SK-MEL-5 (cell line): ENCODE measurements at places on chromosomes 7 and 10. TPM values are rescaled to one million over a fixed set of nuclear protein-coding genes. Genes with fewer than 3 reads are reported as not detected.
A peak's percentile ranks its signal among the peaks of the same experiment; 100 is the strongest.

Gene TSPAN12
- 2.3 and 5.7 TPM in 2 replicates for total RNA-seq

Gene GPER1
- total RNA-seq = 0.11 and 0.13 TPM in 2 replicates

Gene NUP205
- total RNA-seq = 121 and 138 TPM in 2 replicates

Gene CUTC
- total RNA-seq = 8.5 and 10.9 TPM in 2 replicates

Gene TMEM139
- not detected in 2 replicates for total RNA-seq

Gene ARHGEF5
- total RNA-seq = not detected in 2 replicates

Gene MYH16
- total RNA-seq = not detected in 2 replicates

Gene CLIP2
- 8.4 and 9.2 TPM in 2 replicates for total RNA-seq

Gene HERC4
- 23.0 and 25.7 TPM in 2 replicates for total RNA-seq

Gene UNCX
- total RNA-seq = not detected in 2 replicates

Gene ADAMTS14
- total RNA-seq = 0.16 TPM in 2 replicates

- no peak for DNase-seq
Measured at GRCh38 chr10:123635745-123636144, 30.4 kb upstream of the GPR26 start.

- DNase-seq = no peak
Measured at GRCh38 chr10:91354166-91355075, 55.7 kb upstream of the HECTD2 start.

DNA sequence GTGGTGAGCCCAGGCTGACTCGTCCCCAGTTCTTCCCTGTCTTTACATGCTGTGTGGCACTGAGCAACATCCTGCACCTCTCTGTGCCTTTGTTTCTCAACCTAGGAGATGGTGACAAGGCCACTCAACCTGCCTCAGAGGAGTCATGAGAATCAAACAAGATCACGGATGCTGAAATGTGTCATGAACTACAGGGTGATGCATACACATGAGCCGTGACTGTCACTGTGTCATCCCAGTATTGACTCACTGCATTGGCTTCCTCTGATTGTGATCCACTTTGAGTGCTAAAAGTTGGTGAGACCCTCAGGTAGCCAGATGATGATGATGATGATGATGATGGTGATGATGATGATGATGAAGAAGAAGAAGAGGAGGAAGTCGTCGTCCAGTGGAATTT is 11.5 kb downstream of the C10orf71 start:
- DNase-seq = no peak

DNA sequence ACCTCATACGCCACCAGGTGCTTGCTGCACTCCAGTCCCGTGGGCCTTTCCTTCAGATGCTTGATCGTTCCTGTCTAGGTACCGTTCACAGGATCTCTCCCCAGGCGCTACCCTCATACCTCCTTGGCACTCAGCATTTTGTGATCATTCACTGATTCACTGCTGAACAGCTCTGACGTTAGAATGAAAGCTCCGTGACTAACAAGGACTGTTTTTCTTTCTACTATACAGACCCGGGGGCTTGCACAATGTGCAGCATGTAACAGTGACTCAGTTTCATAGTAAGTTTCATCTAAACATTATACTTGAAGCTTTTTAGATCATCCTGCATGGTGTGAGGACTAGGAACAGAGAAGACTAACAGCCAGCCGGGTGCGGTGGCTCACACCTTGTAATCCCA is 20.6 kb downstream of the KIN start:
- DNase-seq = peak; percentile 63

DNA sequence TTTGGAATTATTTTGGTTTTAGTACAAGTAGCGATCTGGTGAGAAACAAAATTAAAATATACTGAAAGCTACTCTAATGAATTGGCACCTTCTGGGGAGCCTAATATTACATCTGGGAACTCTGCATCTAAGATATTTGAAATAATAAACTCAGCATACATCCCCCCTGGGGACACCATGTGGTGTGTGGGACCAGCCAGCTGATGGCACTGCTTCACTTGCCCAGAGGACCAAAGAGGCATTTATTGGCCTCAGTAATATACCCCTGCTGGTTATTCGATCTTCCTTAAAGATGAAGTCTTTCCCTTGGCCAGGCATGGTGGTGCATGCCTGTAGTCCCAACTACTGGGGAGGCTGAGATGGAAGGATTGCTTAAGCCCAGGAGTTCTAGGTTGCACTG is 195.1 kb upstream of the AUTS2 start:
- DNase-seq = peak; percentile 51

- no peak for DNase-seq
Measured at GRCh38 chr7:73431041-73431835, 2.3 kb upstream of the FZD9 start.

- DNase-seq = no peak
Measured at GRCh38 chr10:132198068-132198370, 11.3 kb downstream of the DPYSL4 start.

- no peak for DNase-seq
Measured at GRCh38 chr7:157265051-157265450, 71.8 kb upstream of the DNAJB6 start.

DNA sequence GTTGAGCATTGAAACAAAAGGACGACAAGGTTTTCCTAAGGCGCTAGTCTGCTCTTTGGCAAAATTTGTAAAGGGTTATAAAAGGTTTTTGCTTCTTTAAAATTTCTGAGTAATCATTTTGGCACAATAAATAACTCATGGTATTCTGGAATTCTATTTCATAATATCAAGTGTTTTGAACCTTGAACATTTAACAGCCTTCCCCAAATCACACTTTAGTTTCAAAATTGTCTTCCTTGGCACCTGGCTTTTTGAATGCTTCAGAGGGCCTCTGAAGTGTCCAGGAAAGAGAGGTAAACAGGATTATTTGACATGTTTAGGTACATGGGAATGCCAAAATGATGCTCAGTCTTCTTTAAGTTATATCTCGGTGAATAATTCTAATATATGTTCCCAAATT is 220.8 kb downstream of the PHF14 start:
- DNase-seq = no peak

GRCh38 chr7:106035568-106035967 is 72.5 kb downstream of the CDHR3 start:
- no peak for DNase-seq

DNA sequence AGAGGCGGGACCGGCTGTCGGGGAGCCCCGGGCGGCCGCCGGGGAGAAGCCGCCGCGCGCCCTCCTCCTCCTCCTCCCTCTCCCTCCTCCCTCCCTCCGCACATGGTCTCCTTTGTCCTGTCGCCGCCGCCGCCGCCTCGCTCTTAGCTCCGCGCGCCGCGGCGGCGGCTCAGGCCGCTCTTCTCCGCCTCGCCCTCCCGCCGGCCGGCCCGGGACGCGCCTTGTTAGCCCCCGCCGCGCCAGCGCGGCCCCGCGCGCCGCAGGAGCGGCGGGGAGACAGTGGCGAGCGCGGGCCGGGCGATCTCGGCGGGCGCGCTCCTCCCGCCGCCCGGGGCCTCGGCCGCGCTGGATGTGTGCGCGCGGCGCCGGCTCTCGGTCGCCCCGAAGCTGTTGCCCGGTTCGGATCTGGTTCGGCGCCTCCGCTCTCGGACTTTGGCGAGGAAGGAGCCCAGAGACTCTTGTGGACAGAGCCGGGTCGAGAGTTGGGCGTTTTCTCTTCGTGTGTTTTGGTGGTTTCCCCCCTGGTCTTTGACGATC is 437.4 kb upstream of the GALNT17 start:
- DNase-seq = no peak

DNA sequence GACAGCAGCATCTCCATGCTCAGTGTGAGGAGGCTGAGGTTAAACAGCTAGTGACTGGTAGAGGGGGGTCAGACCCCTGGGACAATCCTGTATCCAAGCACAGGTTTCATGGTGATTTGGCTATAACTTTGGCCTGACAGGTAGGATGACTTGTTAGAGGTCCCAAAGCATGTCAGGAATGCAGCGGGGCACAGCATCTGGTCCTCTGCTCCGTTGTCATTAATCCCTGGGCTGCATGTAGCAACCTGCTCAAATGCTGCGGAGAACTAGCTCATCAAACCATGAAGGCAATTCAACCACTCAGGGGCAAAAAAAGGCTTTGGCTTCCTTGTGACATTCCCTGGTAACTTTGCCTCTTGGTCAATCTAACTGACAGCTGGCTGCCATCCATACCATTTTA is 26.8 kb downstream of the WNT2 start:
- DNase-seq = no peak

- DNase-seq = no peak
Measured at GRCh38 chr10:84341538-84341856, 13.1 kb downstream of the CCSER2 start.

DNA sequence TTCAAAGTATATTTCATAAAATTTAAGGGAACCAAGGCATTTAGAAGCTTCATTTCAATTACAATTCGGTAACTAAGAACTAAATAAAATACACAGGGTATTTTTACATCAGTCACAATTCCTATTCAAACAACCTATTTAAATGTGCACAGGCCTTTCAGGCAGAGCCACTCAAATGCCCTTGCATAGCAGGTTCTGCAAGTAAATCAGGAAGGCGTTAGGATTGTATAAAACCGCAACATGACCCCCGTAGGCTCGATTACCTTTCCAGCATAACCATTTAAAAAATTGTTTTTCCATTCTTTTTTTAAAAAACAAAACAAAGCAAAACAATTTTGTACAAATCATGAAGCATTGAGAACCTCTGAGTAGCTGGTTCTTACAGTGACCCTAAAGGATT is 289.9 kb upstream of the SP8 start:
- DNase-seq = no peak

DNA sequence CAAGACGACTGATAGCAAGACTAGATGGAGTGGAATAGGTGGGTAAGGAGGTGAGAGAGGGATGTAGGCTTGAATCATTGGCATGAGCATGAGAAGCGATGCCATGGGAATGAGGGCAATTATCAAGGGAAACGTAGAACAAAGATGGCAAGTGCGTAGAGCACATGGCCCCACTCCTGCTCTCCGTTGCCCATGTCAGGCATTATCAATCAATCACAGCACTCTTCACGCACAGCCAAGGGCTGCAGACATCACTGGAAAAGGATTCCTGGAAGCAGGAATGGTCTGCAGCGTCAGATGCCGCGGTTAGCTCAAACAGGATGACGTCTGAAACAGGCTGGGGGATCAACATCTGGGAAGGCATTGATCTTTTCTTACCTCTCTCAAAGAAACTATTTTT is 25.6 kb upstream of the GALNTL5 start:
- DNase-seq = peak; percentile 47

GRCh38 chr10:123351715-123352114 is 197.5 kb downstream of the BUB3 start:
- no peak for DNase-seq

DNA sequence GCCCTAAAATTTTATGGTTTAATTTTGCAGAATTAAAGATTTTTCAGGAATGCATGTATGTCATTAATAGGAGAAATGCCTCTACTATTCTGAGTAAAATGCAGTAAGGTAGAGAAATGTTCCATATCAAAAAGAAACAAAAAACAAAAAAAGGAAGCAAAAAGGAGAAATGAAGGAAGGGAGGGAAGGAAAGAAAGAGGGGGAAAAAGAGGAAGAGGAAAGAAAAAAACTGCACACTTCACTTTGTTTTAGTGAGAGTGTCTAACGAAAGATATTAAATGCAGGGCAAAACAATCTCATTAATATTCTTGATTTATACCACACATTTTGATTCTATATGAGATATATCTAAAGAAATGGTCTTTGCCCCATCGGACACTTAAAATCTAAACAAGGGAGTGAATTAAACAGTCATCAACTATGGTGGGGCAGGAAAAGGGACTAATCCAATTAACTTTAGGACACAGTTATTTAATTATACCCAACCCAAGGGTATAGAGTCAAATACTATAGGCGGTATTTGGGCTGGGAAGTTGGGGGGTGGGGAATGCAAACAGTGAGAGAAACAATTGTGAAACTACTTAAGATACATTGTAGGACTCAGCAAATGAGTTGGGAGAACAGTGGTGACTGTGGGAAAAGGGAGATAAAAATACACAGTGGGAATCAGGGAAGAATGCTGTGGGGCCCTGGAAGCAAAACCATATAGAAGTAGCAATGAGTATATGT is 27.0 kb downstream of the IMMP2L start:
- no peak for DNase-seq

DNA sequence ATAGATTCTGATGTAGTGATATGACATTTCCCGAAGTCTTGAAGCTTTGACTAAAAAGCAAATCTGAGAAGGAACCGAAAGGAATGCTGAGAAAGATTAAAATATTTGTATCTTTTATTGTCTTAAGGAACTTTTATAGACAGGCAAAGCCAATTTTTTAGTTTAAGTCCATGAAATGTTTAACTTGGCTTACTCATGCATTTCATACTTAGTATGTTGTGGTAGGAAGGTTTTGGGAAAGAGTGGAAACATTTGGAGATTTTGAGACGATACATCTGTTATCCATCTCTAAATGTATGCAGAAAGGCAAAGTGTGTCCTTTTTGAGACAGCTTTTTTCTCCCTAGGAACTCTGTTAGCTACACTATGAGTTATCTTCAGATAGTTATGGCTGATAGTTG is 10.1 kb downstream of the TBC1D12 start:
- DNase-seq = no peak

DNA sequence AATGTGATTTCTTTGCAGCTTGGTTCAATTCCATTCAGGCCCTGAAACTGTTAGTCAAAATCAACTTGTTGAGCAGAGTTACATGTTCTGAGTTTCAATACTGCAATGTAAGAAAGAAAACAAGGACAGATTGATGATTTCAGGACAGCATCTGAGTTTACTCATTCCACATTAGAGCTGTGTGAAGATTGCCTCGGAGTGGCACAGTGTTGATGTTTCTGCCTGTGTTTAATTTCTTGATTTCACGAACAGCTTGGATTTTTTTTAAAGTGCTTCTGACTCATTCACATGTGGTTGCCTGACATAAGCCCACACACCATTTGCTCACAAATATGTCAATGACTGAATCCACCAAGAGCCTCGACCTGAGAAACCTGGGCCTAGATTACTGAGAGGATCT is 101.2 kb upstream of the PARD3 start:
- DNase-seq = peak; percentile 22

- DNase-seq = no peak
Measured at GRCh38 chr7:557558-557881, 37.9 kb upstream of the PDGFA start.

DNA sequence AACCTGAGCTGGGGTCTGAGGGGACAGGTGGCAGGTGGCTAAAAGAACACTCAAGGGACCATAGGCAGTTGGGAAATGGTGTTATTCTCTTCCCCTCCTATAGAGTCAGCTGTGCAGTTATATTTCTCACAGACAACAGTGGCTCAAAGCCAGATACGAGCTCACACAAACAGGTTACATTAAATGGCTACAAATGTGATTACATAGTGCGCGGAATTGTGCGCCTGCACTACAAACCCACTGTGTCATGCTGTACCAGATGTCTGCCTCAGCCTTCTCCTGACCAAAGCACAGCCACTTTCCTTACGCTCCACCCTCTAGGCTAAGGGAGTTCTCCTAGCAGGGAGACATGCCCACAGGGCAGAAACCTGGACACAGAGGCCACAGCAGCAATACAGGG is 387.2 kb downstream of the CNTNAP2 start:
- DNase-seq = no peak

GRCh38 chr7:68610701-68611100 is 987.6 kb upstream of the AUTS2 start:
- no peak for DNase-seq
